Activated T-cell treated with anti-CD3 and anti-CD28 coated beads for 1 hour (primary cell): ENCODE measurements at places on chromosomes 3 and 15.

DNA sequence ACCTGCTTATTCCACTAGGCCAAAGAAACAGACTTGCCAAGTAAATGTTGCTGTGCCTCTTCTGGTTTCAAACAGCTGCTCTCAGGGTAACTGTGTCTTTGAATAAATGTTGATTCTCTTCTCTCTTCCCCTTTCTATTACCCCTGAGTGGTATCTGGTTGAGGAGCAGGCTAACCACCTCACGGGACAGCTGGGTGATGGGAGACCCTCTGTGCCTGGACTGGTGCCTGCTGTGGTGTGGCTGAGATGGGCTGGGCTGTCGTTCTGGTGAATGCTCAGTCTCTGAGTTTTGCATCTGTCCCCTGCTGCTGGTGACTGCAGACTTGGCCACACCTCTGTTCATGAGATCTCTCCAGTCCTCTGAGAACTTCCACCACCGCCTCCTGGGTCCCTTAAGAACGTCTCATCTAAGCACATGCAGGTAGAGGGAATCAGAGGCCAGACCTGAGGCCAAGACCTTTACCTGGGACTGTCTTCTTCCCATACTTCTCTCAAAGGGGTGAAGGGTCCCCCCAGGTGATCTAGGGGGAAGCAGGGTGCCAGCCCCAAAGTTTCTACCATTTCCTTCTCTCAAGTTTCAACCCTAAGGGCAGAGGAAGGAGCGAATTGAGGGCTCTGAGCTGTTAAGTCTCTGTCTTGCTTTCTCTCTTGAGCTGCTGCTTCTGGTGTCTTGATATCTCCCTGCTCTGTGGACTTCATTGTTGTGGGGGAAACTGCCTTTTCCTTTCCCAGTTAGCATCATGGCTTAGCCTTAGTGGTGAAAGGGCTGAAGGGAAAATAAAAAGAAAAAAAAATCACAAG lies 252.9 kb downstream of the EBLN2 start:
- no peak for DNase-seq

DNA sequence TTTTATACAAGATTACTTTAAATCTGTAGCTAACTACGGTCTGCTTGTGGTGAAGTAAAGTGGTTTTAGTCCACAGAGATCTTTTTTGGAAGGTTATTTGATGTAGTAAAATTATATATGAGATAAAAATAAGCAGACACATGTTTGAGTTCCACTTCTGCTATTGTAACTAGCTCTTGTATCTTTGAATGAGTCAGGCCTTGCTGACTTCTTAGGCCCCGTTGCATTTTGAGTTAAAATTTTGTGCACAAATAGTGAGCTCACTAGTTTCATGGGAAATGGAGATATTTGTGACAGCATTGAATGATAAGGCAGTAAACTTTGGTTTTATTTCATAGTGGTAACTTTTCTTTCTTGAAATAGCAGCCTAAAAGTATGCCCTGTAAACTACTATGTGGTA lies 42.6 kb downstream of the ARIH1 start:
- DNase-seq, result no peak

DNA sequence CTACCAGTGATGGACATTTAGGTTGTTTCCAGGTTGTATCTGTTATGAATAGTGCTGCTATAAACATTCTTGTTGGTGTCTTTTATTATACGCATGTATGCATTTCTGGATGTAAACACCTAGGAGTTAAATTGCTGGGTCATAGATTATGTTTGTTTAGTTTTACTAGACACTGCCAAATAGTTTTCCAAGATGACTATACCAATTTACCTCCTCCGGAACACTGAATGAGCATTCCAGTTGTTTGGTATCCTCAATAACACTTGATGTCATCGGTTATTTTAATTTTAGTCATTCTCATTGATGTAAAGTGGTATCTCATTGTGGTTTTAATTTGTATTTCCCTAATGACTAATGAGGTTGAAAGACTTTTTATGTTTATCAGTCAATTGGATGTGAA lies 36.6 kb upstream of the ARID3B start:
- no peak for DNase-seq

DNA sequence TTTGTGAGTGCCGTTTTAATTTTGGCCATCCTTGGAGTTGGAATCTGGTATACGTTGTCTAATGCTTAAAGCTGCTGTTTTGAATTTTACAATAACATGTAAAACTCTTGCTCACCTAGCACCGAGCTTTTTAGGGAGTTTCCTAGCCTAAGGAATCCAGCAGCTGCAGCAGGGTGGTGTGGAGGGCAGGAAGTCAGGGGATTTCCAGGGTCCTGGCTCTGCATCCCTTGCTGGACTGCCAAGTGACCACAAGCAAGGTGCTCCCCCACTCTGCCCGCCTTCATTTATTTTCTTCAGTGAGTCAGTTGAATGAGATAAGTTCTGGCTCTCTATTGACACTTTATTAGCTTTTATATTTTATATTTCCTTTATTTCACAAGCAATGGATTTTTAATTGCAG lies 113.7 kb downstream of the ATG7 start:
- no peak for DNase-seq

GRCh38 chr3:103169289-103169688 lies 734.5 kb downstream of the ZPLD1 start:
- DNase-seq, result no peak

DNA sequence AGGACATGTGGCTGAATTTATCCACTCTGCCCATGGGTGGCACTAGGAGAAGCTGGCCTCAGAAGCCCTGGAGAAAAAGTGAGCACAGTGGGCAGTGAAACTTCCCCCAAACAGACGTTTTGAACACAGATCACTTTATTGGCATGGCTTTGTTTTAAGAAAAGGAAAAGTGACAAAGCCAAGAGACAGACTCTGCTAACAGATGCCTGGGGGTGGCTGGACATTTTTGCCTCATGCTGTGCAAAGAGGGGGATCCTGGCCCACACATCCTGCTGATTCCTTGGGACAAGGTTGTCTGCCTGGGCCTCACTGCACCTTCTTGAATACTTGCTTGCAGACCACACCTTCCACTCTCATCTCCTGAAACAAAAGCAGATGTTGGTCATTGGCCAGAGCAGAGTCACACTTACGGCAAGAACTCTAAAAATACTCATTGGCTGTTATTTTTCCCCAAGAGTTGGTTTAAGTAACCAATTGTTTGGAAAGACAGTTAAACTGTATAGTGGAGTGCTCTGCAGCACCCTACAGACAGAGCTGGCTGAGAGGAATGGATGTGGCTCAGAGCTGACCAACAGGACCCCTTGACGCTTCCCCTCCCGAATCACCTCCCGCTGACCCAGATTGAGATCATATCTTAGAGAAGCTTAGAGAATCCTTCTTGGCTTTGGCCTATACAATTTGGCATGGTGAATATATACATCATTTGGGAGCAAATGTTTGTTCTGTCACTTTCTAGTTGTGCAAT lies 22.0 kb downstream of the RBP1 start:
- no peak for DNase-seq

GRCh38 chr15:93129702-93130488 lies 40.9 kb upstream of the RGMA start:
- no peak for DNase-seq
